ENCODE measurements at places on chromosomes 12 and 14.
A peak's percentile ranks its signal among the peaks of the same experiment; 100 is the strongest.

DNA sequence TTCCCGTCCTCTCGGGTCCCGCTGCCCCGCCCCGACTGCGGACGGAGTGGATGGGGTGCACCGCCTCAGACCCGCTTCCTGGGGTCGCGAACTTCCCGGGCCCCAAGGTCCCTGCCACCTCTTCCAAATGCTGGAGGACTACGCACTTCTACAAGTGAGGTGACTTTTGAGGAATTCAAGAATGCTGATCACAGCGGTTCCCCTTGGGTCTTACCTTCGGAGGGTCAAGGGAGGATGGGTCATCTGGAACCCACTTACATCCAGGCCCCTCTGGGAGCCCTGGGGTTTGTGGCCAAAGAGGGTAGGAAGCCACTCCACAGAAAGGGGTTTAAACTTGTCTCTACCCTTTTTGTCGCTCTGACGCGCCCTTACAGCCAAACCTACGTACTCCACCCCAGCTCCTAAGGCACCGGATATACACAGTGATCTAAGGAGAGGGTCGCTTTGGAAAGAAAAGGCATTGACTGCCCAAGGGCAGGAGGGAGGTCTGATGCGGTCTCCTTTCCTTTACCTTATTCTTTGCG, 532 bp upstream of the PRKD1 start:
- no peak for DNase-seq

GRCh38 chr12:124704619-124705018, 137.2 kb upstream of the NCOR2 start:
- no peak for DNase-seq

GRCh38 chr12:111887926-111888745, 46.1 kb downstream of the MAPKAPK5 start:
- DNase-seq = no peak

DNA sequence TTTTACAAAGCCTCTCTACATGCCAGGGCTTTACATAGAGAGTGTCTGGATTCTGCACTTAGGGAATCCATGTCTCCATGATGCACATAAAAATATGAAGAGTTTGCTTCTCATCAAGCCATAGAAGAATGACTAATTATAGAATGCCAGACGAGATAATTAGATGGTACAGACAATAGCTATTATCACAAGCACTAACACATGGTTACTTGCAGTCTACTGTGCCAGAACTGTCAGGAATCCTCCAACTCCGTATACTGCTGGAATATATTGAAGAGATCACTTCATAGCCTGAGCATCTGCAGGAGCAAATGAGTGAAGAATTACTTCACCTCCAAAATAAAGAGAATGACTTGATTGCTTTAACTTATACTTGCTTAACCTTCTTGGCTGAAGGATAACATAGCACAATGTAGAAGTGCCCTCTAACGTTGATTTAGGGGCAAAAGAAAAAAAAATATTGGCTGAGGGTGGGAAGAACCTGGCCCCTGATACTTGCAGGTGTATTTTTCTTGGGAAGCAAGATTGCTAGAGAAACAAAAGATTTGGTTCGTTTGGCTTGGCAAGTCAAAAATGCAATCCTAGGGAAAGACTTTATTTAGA, 272.8 kb upstream of the FAR2 start:
- DNase-seq = no peak

- DNase-seq = no peak
These were observed 49.5 kb upstream of the POC1B start for GRCh38 chr12:89575374-89575773.

DNA sequence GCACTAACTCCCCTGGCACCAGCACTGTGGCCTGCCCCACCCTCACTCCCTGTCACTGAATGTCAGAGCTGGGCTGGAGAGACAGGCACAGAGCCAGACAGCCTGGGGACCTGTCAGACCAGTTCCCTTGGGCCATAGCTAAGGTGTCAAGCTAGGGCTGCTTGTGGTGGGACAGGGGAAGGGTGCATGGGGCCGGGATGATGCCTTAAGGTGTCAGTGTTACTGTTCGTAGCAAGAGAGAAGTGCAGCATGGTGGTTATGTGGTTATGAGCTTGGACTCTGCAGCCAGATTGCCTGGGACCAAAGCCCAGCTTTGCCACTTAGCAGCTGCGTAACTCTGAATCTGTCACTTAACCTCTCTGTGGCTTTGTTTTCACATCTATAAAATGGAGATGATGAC, 3.8 kb downstream of the RAPGEF3 start:
- DNase-seq = no peak

DNA sequence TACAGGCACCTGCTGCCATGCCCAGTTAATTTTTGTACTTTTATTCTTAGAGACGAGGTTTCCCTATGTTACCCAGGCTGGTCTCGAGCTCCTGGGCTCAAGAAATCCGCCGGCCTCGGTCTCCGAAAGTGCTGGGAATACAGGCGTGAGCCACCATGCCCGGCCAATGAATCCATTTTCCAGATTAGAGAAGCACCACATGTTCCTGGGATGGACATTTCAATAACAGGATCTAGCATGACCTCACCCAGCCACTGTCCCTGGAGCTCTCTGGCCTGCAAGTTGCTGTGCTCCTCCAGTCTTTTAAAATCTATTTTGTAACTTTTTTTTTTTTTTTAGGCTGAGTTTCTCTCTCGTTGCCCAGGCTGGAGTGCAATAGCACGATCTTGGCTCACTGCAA, 2.2 kb downstream of the GPR132 start:
- DNase-seq = no peak

GRCh38 chr12:88579601-88580050, 645 bp downstream of the KITLG start:
- DNase-seq = peak; percentile 24

GRCh38 chr12:76272287-76272686, 75.9 kb downstream of the BBS10 start:
- no peak for DNase-seq

DNA sequence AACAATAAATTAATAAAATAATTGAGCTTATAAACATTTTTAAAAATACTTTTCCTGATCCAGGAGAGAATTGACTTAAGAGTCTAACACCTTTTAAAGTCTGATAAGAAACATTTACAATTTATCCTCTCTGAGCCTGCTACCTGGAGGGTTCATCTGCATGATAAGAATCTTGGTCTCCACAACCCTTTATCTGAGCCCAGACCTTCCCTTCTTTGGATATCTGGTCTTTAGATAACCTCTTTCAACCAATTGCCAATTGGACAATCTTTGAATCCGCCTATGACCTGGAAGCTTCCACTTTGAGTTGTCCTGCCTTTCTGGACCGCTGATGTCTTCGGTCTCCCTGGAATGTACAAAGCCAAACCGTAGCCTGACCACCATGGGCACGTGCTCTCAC, 1393.3 kb upstream of the TMEM132C start:
- no peak for DNase-seq

DNA sequence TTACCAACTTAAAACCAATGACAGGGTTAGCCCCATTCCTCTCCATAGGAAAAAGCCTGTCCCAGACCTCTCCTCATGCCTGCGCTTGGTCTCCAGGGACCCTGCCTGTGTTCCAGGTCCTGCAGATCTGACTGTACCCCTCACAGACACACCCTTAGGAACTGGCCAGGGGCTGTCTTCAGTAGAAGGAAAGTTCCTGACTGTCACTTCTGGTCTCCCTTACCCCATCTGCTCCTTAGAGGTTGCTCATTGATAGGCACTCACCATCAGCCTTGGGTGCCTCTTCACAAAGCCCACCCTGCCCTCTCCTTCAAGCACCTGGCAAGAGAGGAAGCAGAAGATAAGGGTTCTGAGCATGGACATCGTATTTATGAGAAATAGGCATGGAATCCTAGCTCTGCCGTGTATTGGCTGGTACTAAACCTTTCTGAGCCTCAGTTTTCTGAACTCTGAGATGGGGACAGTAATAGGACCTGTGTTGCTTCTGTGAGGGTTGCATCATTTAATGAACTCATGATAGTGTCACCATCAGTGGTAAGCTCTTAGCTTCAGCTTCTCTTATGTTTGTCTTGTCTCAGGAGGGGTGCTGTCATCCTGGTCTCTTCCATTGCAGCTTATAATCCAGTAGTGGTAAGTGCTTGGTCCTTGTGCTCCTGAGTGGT, 7.5 kb downstream of the DHRS2 start:
- no peak for DNase-seq
